Kasumi-1 (cell line): ENCODE measurements at places on chromosomes 7 and 10.

DNA sequence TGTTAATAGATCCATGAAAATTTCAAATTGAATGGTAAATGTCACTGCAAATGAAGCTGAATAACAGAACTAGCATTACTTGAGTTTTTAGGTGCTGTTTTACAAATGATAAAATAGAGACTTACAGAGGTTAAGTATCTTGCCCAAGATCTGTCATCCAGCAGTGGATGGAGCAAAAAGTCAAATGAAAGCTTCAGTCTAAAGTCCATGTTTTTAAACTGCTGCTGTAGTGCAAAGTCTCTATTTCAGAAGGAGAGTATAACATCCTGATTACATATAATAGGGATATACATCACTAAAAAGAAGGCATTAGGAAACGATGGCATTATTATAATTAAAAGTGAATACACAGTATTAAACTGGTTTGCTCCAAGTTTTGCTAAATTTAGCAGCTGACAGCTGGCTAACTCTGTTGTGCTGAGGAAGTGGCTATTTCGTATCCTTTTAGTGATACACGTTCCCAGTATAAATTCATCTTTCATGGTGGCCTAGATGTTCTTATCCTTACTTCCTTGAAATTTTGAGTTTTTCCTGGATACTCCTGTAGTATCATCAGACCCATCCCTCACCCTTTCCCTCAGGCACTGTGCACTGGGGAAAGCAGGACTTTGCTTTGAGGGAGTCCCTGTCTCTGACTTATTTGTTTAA lies 603.2 kb downstream of the MAGI2 start:
- DNase-seq = no peak

- no peak for DNase-seq
These were observed 238.7 kb downstream of the PLXNA4 start for GRCh38 chr7:132337450-132338080.

DNA sequence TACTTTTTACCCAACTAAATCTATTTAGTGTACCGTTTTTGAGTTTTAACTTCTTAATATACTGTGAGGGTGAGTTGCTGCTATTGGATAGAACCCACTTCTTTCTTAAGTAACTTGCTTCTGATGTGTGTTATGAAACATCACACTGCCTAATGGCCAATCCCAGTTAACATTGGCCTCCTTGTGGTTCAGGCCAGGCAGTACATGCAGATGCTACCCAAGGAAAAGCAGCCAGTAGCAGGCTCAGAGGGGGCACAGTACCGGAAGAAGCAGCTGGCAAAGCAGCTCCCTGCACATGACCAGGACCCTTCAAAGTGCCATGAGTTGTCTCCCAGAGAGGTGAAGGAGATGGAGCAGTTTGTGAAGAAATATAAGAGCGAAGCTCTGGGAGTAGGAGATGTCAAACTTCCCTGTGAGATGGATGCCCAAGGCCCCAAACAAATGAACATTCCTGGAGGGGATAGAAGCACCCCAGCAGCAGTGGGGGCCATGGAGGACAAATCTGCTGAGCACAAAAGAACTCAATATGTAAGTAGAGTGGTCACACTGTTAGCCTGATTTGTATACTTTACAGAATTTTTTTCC lies 39.7 kb downstream of the TES start:
- DNase-seq = peak; percentile 48

- no peak for DNase-seq
These were observed 74.1 kb downstream of the TACC2 start for GRCh38 chr10:122062831-122063674.

GRCh38 chr7:78435355-78435754 lies 636.8 kb downstream of the PHTF2 start:
- no peak for DNase-seq

DNA sequence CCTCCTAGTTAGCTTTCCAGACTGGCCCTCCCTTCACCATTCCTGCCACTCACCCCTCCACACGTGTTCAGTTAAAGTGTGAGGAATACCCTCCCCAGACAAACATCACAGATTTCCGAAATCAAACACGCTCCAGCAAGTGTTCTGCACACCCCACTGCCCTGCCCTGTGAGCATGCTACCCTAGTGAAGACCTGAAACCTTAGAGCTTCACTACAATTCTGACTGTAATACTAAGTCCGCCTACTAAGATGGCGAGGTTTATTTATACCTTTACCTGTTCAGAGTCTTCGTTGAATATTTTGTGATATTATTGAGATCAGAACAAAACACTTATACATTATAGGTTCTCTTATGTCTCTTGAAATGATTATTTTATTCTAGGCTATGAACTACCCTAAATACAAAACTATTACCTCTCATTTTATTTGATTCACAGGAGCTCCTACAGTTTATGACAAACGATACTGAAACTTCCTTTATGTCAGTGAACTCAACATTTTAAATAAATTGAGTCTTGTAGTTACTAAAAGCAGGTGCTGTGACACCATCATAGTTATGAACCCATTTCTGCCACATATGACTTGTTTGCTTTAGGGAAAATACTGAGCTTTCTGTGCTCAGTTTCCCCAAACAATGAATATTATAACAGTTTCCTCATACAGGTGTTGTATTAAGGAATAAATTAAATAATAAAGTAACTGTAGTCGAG lies 8.6 kb downstream of the SCIN start:
- DNase-seq = no peak

GRCh38 chr7:99024066-99024465 lies 119.8 kb downstream of the SMURF1 start:
- DNase-seq = no peak

- peak; percentile 98 for DNase-seq
These were observed 11.7 kb upstream of the TRIM8 start for GRCh38 chr10:102632394-102633111.

DNA sequence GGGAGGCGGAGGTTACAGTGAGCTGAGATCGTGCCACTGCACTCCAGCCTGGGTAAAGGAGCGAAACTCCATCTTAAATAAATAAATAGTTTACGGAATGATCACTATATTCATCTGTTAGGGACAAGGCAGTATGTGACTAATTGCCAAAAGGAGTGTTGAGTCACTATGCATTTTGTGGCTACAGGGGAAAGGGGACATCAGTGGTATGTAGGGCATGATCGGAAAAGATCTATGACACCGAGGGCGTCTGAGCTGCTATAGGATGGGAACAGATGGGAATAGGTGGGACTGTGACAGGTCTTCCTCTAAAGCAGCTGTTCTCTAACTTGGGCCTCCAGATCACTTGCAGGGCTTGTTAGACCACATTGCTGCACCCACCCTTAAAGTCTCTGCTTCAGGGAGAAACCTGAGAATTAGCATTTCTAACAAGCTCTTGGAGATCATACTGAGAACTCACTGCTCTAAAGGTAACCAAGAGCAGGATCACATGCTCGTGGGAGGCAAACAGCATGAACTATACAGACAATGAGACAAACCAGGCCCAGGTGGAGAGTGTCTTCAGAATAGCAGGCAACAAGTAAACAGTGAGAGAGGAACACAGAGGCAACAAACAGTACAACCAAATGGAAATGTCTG lies 65.1 kb upstream of the ITGA8 start:
- DNase-seq = no peak

- peak; percentile 22 for DNase-seq
These were observed 230.6 kb upstream of the PLXNA4 start for GRCh38 chr7:132806834-132807233.

- peak; percentile 92 for DNase-seq
These were observed 34.1 kb downstream of the NET1 start for GRCh38 chr10:5446390-5446926.

DNA sequence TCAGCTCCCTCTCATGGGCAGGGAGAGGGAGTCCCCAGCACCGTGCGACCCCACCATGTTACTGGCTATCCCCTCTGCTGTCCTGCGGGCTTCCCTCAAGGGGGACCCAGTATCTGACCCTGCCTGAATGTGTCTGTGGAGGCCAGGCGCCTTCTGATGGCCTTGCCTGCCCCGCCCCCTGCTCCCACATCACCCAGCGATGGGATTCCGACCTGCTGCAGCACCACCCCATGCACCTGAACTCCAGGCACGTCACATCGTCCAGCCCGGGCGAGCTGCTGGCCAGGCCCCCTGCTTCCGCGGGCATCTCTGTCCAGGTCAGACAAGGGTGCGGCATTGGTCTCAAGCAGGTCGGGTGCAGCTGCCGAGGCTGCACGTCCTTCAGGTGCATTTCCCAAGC lies 19.0 kb downstream of the LRRC27 start:
- no peak for DNase-seq

DNA sequence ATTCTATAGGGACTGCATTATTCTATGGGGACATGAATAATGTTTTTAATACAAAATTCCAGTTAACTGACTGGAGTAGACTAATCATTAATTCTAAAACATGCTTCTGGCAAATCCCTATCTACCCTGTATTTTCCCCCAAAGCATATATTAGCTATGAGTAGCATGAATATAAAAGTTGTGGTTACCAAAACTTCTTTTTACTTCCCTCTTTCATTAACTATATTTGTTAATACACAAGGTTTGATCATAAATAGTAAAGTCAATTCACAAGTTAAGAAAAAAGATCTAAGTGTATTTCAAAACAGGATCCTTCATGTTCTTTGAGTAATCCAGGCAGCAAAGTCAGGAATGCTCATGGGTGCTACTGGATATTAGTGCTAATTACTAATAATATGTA lies 2.9 kb upstream of the RALA start:
- no peak for DNase-seq

GRCh38 chr7:521221-522070 lies 1.8 kb upstream of the PDGFA start:
- DNase-seq = no peak

GRCh38 chr7:157877298-157878090 lies 540.7 kb downstream of the DNAJB6 start:
- no peak for DNase-seq

- no peak for DNase-seq
These were observed 56.8 kb downstream of the JAZF1 start for GRCh38 chr7:28123752-28124151.

DNA sequence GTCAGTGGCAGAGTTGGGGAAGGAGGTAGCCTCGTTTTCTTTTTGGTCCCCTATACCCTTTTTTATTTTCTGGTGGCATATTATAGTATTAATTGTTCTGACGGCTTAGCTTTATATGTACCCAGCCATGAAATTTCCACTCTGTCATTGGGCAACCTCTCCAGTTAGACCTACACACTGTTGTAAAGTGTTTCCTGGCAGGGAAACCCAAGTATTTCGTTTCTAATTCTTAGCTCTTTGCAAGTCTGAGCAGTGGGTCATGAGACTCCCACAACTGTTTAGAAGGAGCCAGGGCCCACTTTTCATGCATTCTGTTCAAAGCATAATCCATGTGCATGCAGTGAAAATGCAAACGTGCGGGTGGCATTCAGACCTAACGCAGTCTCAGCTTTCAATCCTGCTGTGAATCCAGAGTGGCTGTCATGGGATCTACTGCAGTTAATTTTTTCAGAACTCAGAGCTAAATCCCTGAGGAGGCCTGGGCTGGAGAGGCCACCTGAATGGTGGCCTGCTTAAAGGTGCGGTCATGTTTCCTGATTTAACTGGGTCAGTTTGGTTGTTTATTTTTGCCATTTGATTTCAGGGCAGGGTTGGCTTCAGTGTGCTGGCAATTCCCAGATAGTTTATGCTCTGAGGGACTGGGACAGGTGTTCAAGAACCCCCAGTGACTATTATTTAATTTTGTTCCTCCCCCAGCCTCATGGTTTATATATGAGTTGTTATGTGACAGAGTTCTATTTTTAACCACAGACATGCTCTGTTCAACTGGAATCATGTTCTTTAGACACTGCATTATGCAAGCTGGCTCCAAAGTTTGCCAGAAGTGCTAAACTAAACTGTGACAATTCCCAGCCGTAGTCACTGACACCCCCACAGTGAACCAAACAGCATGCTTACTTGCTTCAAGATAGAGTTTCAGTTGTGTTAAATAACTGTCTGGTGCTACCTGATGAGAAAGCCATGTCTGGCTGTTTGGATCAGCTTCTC lies 27.4 kb upstream of the SYPL1 start:
- DNase-seq = no peak
